ENCODE measurements at places on chromosomes 7 and 10.

DNA sequence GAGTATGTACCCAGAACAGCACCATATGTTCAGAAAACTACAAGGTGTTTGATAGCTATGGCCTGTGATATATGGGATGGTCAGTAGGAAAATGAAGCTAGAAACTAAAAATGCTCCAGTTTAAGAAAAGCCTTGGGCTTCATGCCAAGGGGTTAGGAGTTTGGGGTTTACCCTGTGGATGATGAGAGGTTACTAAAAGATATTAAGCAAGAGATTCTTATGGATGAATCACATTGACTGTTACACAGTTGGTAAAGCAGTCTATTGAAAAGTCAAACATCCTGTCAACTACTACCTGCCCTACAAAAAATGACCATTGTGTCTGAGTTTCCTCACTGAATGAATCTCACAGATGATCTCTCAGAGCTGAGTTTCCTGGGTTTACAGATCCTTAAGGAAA lies 166.2 kb upstream of the INHBA start:
- no peak for DNase-seq

GRCh38 chr7:40570223-40570622 lies 435.4 kb downstream of the SUGCT start:
- DNase-seq: no peak

DNA sequence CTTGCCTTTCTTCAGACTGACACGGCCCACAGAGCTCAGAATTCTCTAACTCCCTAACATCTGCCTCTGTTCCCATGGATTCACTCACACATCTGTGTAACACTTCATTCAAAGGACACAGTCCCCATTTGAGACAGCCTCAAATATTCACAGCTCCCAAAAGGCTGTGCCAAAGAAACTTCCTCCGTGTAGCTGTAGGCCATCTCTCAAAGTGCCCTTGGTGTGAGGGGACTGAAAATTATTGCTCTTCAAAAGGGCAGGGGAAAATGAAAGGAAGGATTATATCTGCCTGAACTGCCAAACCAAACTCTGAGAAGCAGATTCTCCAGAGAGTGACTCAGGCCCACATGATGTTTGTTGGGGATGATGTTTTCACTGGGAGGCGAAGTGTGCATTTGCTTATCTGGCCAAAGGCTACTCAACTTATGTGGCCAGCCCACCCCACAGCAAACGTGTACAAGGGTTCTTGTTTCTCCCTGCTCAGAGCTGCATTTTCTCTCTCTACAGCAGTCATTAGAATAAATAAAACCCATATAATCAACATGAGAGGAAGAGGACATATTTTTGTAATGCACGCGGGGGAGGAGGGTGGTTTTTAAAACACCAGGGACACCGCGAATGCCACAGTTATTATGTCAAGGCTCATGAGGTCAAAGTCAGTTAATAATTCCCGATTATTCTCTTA lies 302.4 kb upstream of the NFE2L3 start:
- DNase-seq: no peak

GRCh38 chr10:31921031-31921430 lies 7.6 kb downstream of the ARHGAP12 start:
- DNase-seq: no peak

GRCh38 chr7:96285579-96285978 lies 36.3 kb downstream of the SLC25A13 start:
- DNase-seq: no peak

DNA sequence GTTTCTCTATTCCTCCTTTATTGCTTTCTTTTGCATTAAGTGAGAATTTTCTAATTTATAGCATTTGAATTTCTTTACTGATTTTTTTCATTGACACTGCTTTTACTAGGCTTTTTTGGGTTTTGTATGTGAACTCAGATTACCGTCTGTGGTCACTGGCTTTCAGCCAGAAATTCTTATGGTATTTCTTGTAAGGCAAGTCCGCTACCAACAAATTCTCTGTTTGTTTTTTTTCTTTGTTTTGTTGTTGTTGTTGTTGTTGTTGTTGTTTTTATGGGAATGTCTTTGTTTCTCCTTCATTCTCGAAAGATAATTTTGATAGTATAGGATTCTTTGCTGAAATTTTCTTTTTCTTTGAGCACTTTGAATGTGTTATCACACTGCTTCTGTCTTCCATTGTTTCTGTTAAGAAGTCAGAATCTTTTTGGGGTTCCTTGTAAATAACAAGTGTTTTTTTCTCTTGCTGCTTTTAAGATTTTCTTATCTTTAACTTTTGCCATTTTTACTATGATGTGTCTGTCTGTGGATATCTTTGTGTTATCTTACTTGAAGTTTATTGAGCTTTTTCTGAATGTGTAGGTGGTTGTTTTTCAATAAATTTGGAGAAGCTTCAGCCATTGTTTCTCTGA lies 7.2 kb downstream of the NET1 start:
- no peak for DNase-seq

DNA sequence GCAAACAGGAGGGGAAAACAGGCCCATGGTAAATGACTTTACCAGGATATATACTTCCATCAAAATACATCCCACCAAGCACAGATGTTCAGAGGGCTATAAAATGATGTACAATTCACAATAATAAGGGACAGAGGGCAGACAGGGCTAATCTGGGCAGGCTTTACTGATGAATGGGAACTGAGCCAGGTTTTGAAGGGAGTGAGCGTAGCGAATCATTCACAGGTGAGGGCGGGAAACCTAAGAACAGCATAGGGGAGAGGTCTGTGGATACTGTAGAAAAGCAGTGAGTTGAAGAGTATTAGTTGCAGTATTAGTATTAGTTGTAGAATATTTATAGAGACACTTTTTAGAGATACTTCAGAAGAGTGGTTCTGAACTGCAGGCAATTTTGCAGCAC lies 180.8 kb downstream of the JAZF1 start:
- no peak for DNase-seq

GRCh38 chr7:84060760-84061261 lies 133.8 kb downstream of the SEMA3A start:
- DNase-seq: no peak

All from breast epithelium (tissue), 4 donors.